Activated naive CD8-positive, alpha-beta T cell treated with anti-CD3 and anti-CD28 coated beads for 36 hours (primary cell): ENCODE measurements at places on chromosomes 2 and 18.

- DNase-seq, result no peak
Observed at GRCh38 chr2:215879977-215880940, 133.1 kb downstream of the MREG start.

DNA sequence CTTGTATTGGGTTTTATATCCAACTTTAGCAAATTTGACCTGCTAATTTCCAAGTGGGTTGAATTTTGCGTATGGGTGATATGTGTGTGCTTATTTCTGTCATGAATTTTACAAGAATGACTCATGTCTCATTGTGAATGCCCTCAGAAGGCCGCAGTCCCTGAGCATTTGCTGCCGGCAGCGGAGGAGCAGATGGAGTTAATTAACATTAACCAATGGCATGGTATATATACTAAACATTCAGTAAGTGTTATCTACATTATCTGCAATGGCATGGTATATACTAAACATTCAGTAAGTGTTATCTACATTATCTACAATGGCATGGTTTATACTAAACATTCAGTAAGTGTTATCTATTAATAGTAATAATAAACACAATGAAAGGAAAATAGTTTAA lies 90.1 kb downstream of the DOK6 start:
- DNase-seq, result no peak

DNA sequence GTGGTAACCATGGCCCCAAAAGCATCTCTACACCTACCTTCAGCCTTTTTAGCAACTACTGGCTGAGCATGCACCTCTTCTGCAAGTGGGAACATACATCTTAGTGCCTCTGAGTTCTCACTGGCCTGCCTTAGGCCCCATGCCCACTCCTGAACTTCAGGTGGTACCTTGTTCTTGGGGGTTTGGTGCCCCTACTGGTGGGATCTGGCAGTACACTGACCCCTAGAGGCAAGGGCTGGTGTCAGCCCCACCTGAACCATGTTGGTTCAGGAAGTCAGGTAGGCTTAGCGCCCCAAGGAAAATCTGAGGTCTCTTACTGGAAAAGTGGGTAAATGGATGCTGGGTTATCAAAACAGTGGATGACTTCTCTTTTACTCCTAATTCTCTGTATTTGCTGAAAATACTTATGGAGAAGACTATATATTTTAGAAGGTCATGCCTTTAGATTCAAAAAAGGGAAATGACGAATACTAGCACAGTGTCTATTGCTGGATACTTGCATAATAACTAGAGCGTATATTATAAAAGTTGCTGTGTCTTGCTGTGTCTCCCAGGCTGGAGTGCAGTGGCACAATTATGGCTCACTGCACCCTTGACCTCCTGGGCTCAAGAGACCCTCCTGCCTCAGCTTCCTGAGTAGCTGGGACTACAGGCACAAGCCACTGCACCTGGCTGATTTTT lies 84.6 kb downstream of the RAB31 start:
- peak; percentile 22 for DNase-seq

GRCh38 chr2:106078096-106078495 lies 116.0 kb downstream of the UXS1 start:
- no peak for DNase-seq

- no peak for DNase-seq
Observed at GRCh38 chr2:8567469-8568260, 114.2 kb upstream of the ID2 start.

DNA sequence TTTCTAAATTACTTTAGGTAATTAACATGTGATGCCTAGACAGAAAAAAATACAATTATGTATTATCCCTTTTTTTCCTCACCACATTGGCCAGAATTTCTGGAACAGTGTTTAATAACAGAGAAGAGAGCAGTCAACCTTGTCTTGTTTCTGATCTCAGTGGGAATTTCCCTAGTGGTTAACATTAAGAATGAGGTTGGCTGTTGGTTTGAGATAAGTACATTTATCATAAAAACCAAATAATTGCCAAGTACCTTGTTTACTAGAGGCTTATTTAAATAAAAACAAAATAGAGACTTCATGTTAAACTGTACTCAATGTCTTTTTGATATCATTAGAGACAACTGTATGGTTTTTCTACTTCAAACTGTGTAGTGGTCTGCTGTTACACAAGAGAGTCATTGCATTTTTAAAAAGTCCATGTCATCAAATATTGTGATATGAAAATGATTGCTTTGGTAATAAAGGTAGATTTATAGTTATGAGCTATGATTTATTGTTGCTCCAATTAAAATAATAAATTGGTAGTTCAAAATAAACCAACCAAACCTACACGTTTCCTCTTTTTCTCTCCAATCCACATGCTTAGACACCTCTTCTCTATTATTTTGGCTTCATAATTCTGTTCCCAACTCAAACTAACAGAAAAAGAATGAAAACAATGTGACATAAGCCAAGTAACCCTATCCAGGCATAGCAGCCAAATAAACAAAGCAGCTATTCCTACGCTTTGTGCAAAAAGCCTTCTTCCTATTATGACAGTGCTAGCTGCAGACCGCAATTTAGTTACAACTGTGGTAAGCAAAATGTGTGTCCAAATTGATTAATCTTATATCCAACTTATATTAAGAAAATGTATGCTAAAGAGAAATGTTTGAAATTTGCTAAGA lies 20.9 kb upstream of the TANK start:
- DNase-seq, result no peak

DNA sequence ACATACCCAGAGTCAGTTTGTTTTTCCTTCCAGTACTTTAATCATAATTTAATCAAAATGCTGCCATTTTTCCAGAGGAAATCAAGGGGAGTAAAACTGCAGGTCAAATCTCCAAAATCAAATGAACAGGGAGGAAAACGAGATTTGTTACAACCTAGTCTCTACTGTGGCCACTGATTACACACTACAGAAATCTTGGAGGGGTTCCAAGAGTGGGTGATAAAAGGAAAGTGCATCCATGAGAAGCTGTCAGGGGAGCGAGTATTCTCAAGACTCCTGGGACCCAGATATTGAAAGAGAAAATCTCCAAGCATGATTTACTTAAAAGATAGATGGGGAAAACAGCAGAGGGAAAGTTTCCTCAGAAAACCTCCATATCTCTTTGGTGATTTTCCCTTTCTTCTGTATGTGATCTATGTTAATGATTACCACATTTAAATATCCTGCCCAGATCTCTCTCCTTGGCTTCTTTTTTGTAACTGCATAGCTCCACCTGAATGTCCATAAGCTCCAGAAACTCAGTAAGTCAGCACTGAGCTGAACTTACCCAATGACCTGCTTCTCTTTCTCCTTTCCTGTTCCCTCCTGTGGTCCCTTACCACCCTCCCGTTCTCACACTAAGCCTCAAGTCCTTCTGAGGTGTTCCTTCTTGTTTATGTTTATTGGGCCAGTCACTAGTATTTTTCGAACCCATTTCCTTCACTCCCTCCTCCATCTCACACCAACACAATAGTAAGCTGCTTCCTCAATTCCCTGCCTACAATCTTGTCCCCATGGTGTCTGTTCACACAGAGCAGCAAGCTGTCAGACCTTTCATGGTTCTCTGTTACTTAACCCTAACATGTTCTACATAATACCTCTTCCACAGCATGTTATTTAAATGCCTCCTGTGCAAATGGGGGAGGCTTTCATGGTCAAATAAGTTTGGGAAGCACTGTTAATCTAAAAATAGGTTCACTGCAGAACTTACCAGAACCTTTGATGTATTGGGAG lies 73.9 kb upstream of the TWSG1 start:
- DNase-seq, result no peak

DNA sequence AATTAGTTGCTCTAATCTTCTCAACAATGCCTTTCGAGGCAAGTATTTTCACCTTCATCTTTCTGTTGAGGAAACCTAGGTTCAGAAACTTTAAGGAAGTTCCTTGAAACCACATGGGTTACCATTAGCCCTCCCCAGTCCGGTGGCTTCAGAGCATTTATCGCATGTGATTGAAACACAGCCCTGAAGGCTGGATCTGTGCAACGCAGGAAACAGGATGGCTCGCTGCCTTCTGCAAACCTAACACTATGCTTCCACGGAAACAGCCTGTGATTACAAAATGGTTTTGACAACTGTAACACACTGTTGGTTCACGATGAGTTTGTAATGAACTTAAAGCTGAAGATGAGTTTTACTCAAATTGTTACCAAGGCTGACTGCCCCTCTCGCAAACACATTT lies 68.5 kb downstream of the EPB41L3 start:
- DNase-seq, result no peak

- no peak for DNase-seq
Observed at GRCh38 chr2:220077488-220077887, 450.1 kb downstream of the SLC4A3 start.

GRCh38 chr18:23871410-23871809 lies 143.1 kb upstream of the TTC39C start:
- peak; percentile 55 for DNase-seq

GRCh38 chr18:76130845-76131244 lies 364.2 kb downstream of the ZNF516 start:
- DNase-seq, result no peak
